ENCODE measurements at places on chromosomes 4 and X.

DNA sequence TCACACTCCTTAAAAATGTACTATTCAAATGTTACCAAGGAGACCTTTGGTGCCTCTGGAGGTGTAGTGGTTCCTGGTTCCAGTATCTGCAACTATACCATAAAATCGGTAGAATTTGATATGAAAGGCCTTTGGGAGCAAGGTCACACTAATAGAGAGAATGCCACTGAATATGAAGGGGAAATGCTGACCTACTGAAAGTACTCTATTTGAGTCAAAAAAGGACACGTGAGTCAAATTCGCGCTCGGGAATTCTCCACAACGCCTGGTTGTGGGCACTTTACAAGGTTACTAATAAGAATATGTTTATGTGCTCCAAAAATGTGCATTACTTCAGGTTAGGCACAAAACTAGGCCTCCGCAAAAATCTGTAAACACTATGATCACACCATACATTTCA is 39.5 kb upstream of the RELL1 start:
- DNase-seq = no peak

- DNase-seq = no peak
These were observed 43.0 kb upstream of the SPANXN4 start for GRCh38 chrX:142982679-142983078.

DNA sequence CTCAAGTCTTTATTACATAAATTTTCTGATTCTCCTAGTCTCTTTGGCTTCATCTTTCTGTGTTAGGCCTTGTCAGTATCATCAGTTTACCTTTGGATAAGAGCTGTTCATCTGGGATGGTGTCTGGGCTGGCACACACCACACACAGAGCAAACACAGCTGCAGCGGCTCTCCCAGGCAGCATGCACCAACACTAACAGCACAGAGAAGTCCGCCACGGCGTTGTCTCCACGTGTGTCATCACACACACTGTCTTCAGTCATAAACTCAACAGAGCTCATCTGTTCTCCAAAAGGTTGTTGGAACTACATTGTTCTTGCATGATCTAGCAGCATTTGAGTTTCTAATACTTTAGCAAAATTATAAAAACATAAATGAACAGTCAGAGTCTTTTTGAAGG is 851.9 kb upstream of the FRG1 start:
- no peak for DNase-seq

DNA sequence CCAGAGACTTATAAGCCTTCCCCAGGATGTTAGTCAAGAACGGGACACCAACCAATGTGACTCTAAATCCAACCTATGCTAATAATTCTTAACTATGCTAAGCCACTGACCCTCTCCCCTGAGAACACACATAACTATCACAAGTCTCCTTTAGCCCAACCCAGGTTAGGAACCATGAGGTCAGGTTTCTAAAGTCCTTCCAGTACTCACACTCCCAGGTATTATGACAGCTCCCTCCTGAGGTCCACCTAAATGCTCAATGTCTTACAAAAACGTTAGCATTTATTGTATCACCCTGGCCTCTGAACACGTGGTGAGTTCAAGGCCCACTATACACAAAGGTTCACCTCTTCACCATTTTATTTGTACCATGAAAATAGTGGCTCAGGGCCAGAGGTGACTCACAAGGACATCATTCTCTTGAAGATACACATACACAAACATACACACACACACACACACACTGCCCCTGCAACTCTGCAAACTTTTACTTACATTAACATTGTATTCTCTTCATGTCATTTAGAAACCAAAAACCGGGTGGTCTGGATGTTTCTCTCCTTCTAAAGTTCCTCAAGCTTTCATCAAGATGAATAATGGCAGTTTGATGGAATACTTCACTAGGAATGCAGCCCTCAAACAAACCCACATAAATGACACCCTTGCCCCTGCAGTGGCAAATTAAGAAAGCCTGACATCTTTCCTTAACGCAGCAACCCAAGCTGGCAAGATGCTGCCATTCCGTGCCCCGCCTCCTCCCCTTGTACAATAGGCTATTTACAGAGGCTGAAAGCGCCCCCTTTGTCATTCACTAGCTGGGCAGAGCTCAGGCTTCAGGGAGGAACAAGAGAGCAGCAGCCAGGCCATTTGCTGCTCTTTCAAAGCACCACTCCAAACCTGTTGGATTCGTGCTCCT is 17.7 kb downstream of the ACSL1 start:
- no peak for DNase-seq

GRCh38 chr4:24032371-24032989 is 142.6 kb upstream of the PPARGC1A start:
- DNase-seq = no peak

- no peak for DNase-seq
These were observed 25.9 kb upstream of the INTU start for GRCh38 chr4:127606823-127607222.

DNA sequence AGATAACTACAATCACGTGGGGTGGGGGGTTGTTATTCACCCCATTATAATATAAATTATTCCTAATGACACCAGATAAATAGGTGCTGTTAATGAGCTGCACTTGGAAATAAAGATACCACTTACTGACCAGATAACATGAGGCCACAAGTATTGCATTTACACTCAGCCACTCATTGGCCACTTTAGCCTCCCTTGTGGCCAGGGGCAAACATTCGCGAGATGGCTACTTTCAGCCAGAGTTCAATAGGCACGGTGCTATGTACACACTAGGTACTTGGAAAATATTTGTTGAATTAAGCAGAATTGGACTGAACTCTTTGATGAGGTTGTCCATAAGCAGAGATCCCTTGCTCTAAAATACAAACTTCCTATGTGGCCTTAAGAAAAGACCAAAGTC is 713.7 kb upstream of the TENM3 start:
- no peak for DNase-seq

- no peak for DNase-seq
These were observed 46.0 kb upstream of the CLNK start for GRCh38 chr4:10730590-10730989.

- DNase-seq = no peak
These were observed 40.0 kb upstream of the DHX15 start for GRCh38 chr4:24624381-24624780.

GRCh38 chrX:11244636-11245035 is 48.6 kb upstream of the AMELX start:
- DNase-seq = no peak

- no peak for DNase-seq
These were observed 40.5 kb downstream of the TECRL start for GRCh38 chr4:64368741-64369140.

All from activated CD4-positive, alpha-beta T cell treated with anti-CD3 and anti-CD28 coated beads, Interleukin-2, amount 10 ng/mL, durations not matched to agents 7 days and 5 days (primary cell).